ENCODE measurements at places on chromosomes 16 and 17.

- no peaks in the 10 kb centered on the region for H3K36me3 ChIP-seq
- H3K27me3 ChIP-seq: no peaks in the 10 kb centered on the region
- H3K4me1 ChIP-seq: no peaks in the 10 kb centered on the region
- DNase-seq: no peak
These were observed 15.5 kb upstream of the USP31 start for GRCh38 chr16:23164736-23165135.

DNA sequence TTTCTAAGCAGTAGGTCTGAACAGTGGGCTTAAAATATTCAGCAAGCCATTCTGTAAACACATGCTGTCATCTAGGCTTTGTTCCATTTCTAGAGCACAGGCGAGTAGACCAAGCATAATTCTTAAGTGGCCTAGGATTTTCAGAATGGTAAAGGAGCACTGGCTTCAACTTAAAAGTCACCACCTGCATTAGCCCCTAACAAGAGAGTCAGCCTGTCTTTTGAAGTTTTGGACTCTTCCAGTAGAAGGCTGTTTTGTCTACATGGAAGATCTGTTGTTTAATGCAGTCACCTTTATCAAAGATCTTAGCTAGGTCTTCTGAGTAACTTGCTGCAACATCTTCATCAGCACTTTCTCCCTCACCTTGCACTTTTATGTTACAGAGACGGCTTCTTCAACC, 36.6 kb downstream of the TTC19 start:
- H3K4me1 ChIP-seq: no peaks in the 10 kb centered on the region
- peaks cover 69% of the 10 kb centered on the region for H3K36me3 ChIP-seq
- no peak for DNase-seq

DNA sequence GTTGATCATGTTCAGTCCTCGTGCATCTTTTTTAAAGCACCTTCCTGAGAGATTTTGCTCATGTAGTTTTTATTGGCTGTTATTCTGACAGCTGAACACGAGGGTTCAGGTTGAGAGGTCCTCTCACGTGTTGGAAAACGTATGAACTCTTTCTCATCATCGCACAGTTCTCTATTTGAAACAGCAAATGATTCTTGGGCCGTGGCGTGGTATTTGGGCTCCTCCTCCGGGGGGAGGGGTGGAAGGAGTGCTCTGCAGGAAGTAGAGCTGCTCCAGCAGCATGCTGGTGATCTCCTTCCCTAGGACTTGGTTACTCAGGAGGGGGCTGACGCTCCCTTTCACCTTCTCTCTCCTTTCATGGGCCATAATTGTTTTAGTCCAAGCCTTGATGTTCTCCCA, 70.4 kb downstream of the KSR1 start:
- H3K36me3 ChIP-seq: no peaks in the 10 kb centered on the region
- peaks cover 4% of the 10 kb centered on the region for H3K4me1 ChIP-seq
- H3K27ac ChIP-seq: no peak overlapping the region
- H3K4me3 ChIP-seq: no peak overlapping the region
- H3K27me3 ChIP-seq: no peaks in the 10 kb centered on the region

DNA sequence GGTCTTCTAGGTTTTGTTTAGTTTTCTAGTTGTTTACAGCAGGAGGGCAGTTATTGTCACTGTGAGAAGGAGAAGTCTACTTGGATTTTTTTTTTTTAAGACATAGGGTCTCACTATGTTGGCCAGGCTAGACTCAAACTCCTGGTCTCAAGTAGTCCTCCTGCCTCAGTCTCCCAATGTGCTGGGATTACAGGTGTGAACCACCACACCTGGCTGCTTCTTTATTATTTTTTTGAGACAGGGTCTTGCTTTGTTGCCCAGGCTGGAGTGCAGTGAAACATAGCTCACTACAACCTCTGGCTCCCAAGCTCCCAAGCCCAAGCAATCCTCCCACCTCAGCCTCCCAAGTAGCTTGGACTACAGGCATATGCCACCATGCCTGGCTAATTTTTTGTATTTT, 68.3 kb upstream of the STAC2 start:
- H3K4me3 ChIP-seq: no peak overlapping the region
- no peaks in the 10 kb centered on the region for H3K4me1 ChIP-seq
- no peaks in the 10 kb centered on the region for H3K36me3 ChIP-seq
- no peak for DNase-seq
- no peak overlapping the region for H3K27ac ChIP-seq

- H3K27ac ChIP-seq: no peak overlapping the region
- no peaks in the 10 kb centered on the region for H3K4me1 ChIP-seq
- DNase-seq: no peak
- no peak overlapping the region for H3K4me3 ChIP-seq
These were observed 33.6 kb downstream of the MEOX1 start for GRCh38 chr17:43628089-43628650.

- no peak overlapping the region for H3K4me3 ChIP-seq
- no peak for DNase-seq
- no peaks in the 10 kb centered on the region for H3K27me3 ChIP-seq
- H3K36me3 ChIP-seq: peaks cover 55% of the 10 kb centered on the region
- H3K4me1 ChIP-seq: no peaks in the 10 kb centered on the region
These were observed 45.2 kb upstream of the GSG1L start for GRCh38 chr16:28108590-28109247.

GRCh38 chr17:63369233-63369632, 76.9 kb downstream of the CYB561 start:
- H3K4me1 ChIP-seq: no peaks in the 10 kb centered on the region
- no peak overlapping the region for H3K4me3 ChIP-seq
- H3K36me3 ChIP-seq: 0 out of 2 replicates have a peak, but pooled peaks cover 3% of the 10 kb centered on the region
- DNase-seq: no peak

DNA sequence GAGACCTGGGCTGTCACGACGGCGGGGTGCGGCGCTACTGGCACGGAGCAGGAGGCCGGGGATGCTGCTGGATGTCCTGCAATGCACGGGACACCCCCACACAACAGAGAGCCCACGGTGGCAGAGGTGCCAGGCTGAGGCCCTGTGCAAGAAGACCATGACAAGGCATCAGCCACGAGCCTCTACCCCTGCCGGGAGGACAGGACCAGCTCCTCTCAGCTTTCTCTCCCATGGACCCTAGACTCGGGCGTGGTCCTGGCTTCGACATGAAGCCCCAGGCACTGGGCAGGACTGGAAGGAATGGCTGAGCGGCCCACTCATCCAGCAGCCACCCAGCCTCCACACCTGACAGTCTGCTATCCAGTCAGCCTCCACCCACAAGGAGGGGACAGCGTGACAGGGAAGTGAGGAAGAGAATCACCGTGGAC, 25.6 kb downstream of the SLC7A5 start:
- H3K4me3 ChIP-seq: no peak overlapping the region
- no peaks in the 10 kb centered on the region for H3K4me1 ChIP-seq
- no peaks in the 10 kb centered on the region for H3K27me3 ChIP-seq
- DNase-seq: no peak
- no peak overlapping the region for H3K27ac ChIP-seq

DNA sequence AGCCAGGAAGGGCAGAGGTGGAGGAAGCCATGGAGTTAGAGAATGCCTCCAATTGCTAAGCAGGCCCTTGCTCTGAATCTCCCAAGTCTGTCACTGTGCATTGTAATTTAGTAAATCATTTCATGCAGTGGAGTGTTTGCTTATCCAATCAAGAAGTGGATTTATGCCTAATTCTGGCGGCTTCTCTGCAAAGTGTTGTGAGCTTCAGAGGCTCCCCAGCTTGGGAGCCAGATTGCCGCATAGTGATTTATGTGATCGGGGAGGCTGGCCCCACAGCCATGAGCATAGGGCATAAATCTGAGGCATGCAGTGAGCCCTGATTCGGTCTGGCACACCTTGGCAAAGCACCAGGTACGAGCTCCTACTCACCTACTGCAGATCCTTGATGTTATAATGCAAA, 520.8 kb downstream of the HS3ST4 start:
- no peaks in the 10 kb centered on the region for H3K4me1 ChIP-seq
- H3K36me3 ChIP-seq: no peaks in the 10 kb centered on the region
- no peak for DNase-seq
- no peaks in the 10 kb centered on the region for H3K27me3 ChIP-seq
- H3K27ac ChIP-seq: no peak overlapping the region

- DNase-seq: no peak
- no peaks in the 10 kb centered on the region for H3K36me3 ChIP-seq
- H3K27ac ChIP-seq: no peak overlapping the region
- peaks cover 86% of the 10 kb centered on the region for H3K27me3 ChIP-seq
These were observed 87.3 kb upstream of the RPL38 start for GRCh38 chr17:74116087-74116717.

DNA sequence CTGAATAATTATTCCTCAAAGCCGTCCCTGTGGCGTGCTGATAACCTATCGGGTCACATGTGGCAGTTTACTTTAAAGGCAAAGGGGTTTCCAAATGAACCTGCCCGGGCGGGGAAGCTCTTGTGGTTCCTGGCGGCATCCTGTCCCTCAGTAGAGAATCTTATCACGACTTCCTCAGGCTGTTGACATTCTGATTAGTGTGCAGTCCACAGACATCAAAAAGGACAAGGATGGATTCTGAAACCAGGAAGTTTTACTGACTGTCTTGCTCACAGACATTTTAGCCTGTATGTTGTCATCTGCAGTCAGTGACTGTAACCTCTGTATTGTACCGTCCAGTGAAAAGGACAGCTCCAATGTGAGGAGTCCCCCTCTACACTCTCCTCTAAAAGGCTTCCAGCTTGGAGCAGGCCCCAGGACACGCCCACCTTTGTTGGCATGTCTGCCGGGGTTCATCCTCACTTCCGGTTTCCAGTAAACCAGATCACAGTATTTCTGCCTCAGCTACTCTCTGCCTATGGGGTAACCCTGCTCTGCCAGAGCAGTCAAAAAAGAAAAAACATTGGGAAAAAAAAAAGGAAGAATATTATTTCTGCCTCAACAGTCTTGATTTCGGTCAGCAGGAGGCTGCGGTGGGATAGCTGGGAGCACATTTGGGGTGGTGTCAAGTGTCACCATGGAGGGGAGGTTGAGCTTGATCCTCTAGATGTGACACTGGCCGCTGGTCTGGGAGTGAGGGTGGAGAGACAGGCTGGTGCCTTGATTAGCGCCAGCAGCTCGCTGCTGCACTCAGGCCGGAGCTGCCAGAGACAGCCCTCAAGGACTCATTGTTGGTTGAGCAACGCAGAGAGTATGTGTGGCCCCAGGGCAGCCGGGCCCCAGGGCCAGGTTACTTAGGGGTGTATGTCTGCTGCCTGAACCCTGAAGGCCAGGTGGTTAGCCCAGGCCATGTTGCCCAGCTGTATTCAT, 89.0 kb upstream of the DNAH17 start:
- no peaks in the 10 kb centered on the region for H3K27me3 ChIP-seq
- no peak overlapping the region for H3K4me3 ChIP-seq
- no peak overlapping the region for H3K27ac ChIP-seq
- peak; percentile 10 for DNase-seq

DNA sequence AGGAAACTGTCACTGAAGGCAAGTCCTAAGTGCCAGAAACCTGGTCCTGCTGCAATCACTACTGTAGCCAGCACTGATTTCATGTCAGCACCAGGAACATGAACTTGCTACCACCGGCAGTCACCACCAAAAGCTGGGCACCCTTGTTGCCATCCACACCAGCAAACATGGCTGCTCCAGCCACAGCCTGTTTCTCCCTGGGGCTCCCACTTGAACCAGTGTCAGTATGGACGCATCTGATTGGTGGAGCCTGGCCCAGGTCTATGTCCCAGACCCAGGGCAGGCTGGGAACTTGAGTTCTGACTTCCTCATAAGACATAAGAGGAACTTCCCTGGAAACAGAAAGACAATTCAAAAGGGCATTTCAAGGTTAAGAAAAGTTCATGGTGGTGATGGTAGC, 56.5 kb downstream of the COPRS start:
- DNase-seq: no peak
- no peaks in the 10 kb centered on the region for H3K27me3 ChIP-seq
- peaks cover 6% of the 10 kb centered on the region for H3K4me1 ChIP-seq

DNA sequence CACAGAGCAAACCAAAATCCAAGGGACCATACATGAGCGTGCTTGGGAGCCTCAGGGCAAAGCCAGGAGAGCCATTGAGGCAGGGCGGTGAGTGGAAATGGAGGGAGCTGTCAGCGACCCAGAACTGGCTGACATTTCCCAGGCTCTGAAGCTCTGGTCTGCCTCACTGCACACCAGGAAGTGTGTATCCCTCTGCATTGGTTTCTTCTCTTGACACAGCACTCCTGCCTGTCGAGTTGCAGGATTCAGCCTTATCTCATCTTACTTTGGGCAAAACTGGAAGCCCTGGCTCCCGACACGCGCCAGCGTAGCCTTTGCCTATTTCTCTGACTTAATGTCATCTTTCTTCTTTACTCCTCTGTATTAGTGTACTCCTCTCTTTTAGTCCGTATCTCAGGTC, 144.7 kb upstream of the HS3ST3A1 start:
- DNase-seq: no peak
- no peak overlapping the region for H3K27ac ChIP-seq
- no peak overlapping the region for H3K4me3 ChIP-seq
- H3K27me3 ChIP-seq: no peaks in the 10 kb centered on the region

GRCh38 chr17:60751884-60752283, 74.2 kb downstream of the BCAS3 start:
- no peak for DNase-seq
- no peak overlapping the region for H3K27ac ChIP-seq

- H3K36me3 ChIP-seq: no peaks in the 10 kb centered on the region
- no peaks in the 10 kb centered on the region for H3K4me1 ChIP-seq
- peaks cover 22% of the 10 kb centered on the region for H3K27me3 ChIP-seq
These were observed at the start of gene NOTUM for GRCh38 chr17:81961087-81961511. NOTUM (minus strand) TSS chr17:81961187; CDS start chr17:81960909, 278 bp downstream.

GRCh38 chr16:26491962-26492361, 574.8 kb upstream of the C16orf82 start:
- H3K27ac ChIP-seq: no peak overlapping the region
- DNase-seq: no peak
- no peaks in the 10 kb centered on the region for H3K4me1 ChIP-seq

DNA sequence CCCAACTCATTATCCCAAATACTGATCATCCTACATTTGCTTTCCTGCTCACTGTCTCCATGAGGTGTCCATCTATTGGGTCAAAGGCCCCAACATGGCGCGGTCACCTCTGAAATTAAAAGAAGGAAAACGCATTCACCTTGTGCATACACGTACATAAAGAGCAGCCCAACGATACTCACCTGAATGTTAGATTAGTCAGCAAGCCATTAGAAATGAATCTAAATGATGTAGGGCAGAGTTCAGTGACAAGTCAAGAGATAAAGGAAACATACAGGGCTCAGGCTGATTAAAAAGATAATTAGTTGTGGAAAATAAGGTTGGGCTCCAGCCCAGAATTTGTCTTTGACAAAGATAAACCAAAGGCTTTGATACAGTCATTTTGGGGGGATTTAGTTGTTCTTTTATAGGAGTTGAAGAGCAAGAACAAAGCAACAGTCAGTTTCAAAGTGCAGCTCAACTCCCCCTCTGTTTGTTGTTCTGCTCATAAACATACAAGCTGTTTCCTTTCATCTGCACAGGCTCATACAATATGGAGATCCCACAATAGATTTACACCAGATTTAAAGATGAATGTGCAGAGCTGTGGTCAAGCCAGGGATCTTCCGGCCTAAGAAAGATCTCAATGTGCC, 21.1 kb downstream of the NXPH3 start:
- no peaks in the 10 kb centered on the region for H3K27me3 ChIP-seq
- no peak for DNase-seq
- H3K36me3 ChIP-seq: peaks cover 40% of the 10 kb centered on the region
- H3K4me3 ChIP-seq: no peak overlapping the region

GRCh38 chr17:58710948-58711552, 18.6 kb downstream of the RAD51C start:
- peaks cover 10% of the 10 kb centered on the region for H3K36me3 ChIP-seq
- no peaks in the 10 kb centered on the region for H3K27me3 ChIP-seq
- H3K27ac ChIP-seq: no peak overlapping the region
- H3K4me1 ChIP-seq: no peaks in the 10 kb centered on the region

- H3K27me3 ChIP-seq: peaks cover under 1% of the 10 kb centered on the region
- H3K4me1 ChIP-seq: no peaks in the 10 kb centered on the region
- H3K36me3 ChIP-seq: no peaks in the 10 kb centered on the region
- no peak overlapping the region for H3K27ac ChIP-seq
- H3K4me3 ChIP-seq: no peak overlapping the region
These were observed 132.4 kb downstream of the PRKCB start for GRCh38 chr16:23968176-23968575.

Data from PC-3 (cell line).